ENCODE measurements at places on chromosomes 3 and 15. TPM values are rescaled to one million over a fixed set of nuclear protein-coding genes. Genes with fewer than 3 reads are reported as not detected.

PRR20G gene
- total RNA-seq, result not detected

DNA sequence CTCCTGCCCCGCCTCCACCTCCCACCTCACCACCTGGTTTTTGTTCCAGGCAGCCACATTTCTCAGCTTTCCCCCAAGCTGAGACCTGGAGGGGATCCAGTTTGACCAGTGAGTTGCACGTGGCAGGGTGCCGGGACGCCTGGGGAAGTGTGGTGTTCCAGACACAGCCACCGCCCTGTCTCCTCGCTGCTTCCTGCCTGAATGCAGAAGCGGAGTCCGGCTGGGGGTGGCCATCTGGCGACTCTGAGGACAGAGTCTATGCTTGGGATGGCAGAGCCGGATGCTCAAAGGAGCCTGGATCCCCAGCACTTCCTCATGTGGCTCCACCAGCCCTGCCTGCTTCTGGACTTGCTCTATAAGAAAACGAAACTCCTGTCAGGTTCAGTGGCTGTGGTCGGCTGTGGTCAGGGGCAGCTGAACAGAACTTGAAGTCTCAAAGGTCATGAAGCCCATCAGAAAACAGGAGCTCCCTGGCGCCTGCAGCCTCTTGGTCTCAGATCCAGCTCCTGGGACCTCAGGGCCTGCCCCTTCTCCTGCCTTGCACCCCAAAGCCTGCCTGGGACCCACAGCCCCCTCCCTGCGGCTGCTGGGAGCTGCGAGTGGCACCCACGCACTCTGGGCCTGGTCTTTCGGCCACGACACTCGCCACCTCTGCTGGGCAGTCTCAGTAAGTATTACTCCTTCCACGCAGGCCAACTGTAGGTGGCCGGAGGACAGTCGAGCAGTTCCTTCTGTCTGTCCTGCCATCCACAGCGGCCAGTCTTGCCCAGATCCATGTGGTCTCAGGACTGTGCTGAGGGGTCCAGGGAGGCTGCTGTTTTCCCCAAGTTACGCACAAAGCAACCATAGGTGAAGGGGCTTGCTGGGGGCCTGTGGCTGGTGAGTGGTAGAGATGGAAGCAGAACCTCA, 112.8 kb upstream of the MEF2A start:
- DNase-seq, result peak; percentile 86

VPS39 gene
- total RNA-seq, result 13.6 TPM

- no peak for DNase-seq
These were observed 90.2 kb downstream of the HES1 start for GRCh38 chr3:194225988-194226663.

DNA sequence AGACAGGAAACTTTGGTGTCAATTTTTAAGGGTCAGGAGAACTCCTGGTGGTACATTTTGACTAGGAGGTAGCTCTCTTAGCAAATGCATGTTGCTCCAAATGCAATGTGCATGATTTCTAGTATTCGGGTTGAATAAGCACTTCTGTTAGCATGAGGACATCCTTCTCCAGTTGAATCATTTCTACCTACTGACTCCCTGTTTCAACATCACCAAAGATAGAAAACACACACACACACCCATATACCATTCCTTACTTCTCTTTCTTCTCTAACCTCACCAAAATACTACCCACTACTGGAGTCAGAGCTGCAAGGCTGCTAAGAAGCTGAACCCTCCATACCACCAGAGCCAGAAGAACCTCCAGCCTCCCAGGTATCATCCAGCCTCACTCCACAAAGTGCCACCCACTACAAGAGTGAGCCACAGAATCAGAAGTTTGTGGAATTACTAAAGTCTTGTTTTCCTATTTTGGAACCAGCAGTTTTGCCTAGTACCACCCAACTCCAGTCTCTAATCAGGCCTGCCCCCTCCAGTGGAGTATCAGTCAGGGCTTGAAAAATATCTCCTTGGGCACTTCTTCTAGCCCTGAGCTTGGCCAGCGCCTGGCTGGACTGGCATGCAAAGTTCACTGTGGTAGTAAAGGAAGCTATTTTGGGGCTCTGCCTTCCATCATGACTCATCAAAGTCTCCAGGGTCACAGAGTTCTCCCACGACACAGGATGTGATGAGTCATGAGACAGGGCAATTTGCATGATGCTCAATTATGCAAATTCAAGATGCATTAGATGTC, 110.3 kb downstream of the CYP19A1 start:
- DNase-seq, result no peak

CTXND1 gene
- not detected for total RNA-seq

Measured in G401 (cell line).